ENCODE measurements at places on chromosomes 4 and X.

DNA sequence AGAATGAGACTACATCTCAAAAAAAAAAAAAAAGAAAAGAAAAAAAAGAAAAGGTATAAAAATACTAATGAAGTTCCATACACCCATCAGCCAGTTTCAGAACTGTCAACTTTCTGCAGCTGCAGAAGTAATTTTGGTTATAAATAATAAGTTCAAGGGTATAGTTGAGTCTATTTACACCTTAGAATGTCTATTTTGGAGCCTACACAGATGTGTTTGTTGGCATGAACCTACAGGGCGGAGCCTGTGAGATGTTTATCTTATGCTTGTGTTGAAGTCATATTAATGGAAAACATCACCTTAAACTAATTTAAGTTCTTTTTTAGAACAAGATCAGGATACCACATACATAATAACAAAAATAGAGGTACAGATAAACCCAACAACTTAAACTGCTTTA lies 85.8 kb downstream of the RAPGEF2 start:
- DNase-seq: no peak

DNA sequence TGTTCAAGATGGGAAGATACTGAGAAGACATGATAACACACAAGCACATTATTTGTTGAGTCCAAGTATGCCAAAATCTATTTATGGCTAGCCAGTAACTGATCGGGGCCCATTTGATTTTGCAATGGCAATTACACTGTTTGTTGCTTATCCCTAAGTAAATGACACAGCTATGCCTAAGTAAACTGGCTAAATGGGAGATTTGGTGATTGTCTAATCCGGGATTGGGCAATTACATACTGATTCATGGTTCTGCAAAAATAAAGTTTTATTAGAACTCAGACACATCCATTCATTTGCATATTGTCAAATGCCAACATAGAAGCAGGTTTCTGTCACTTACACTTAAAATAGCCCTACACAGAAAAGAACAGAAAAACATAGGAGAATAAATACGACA lies 140.2 kb upstream of the TBL1X start:
- no peak for DNase-seq

GRCh38 chr4:145487631-145488030 lies 6.0 kb downstream of the SMAD1 start:
- no peak for DNase-seq

DNA sequence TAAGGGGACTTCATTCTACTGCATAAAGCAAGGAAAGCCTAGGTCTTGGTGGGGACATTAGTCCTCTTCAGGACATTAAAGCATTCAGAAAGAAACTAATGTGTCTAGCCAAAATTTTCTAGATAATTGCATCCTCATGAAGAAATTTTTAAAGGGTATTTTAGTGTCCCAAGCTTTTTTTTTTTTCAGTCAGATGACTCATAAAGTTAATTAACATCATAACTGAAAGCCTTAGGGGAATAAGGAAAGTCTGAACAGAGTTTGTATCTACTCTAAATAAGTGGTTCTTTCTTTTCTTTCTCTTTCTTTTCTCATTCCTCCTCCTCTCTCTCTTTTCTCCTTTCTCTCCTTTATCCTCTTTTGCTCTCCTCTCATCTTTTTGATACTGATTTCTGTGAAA lies 202.4 kb downstream of the ADAMTS3 start:
- no peak for DNase-seq

- no peak for DNase-seq
These were observed 65.3 kb upstream of the DHRSX start for GRCh38 chrX:2566055-2566454.

DNA sequence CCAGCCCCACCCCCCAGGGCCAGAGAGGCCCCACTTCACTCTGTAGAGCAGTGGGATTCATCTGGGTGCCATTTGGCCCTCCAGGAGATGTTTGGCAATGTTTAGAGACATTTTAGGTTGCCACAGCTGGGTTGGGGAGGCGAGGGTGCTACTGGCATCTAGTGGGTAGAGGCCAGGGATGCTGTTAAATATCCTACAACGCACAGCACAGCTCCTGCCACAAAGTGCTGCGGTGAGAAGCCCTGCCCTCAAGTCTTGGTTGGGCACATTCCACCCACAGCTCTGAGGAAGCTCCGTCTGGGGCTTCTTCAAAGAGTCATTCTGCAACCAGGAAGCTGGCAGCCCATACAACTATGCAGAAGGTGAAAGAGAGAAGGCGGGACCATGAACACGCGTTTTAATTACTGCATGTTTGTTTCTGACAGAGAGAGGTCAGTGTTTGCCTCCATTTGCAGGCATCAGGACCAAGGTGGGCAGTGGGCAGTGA lies 48.1 kb upstream of the FAM9C start:
- DNase-seq: peak; percentile 33

DNA sequence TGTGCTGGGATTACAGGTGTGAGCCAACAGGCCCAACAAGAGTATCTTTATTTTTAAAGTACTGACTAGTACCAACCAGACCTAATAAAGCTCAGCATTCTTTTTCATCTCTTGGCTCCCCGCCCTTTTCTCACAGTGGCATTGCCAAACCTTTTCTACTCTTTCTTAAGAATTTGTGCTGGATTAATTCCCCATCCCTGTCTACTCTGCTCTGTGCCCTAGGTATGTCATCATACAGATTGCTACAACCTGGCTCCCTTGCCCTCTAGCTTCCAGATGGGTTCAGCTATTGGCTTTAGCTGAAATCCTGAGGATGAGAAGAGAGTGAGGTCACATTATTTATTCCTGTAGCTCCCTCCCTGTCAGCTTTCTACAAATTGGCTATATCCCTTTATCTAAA lies 34.9 kb upstream of the CCNI start:
- no peak for DNase-seq

- DNase-seq: no peak
These were observed 29.6 kb downstream of the RAB40AL start for GRCh38 chrX:102966701-102967100.

DNA sequence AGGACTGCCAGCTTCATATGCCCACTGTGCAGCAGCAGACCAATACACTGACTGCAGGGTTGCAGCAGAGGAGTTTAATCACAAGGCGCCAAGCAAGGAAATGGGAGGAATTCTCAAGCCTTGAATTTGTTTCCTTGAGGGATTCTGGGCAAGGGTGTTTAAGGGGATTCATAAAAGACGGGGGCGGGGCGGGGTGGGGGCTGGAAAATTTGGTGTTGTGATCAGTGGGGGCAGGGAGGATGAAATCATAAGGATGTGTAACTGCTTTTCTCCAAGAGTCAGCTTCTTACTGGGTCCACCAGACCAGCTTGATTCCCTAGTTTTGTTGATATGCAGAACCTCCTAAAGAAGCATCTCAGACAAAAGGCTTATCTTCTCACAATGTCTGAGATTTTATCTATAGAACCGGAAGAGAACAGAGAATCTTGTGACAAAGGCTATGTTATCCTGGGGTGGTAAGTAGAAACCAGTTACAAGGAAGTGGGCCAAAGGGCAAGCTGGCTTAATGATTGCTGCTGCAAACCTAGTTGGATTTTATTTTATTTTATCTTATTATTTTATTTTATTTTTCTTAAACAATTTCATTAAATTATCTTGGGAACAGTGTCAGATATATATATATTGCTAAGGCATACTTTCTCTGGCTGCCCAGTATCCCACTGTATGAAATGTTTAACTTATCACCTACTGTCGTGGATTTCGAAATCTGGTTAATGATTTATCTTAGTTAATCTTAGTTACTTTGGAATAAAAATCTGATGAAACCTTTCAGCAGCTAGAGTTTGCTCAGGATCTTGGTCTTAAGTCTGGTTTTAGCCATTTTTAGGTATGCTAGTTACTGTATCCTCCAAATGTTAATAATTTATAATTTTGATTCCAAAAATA lies 276.4 kb downstream of the RPA4 start:
- DNase-seq: no peak
